Suprapubic skin (tissue), 4 donors: ENCODE measurements at places on chromosomes 1 and 21. TPM values are rescaled to one million over a fixed set of nuclear protein-coding genes. Genes with fewer than 3 reads are reported as not detected.

LCE2B gene
- 1,238 TPM for total RNA-seq

MYCL gene
- 80.8 TPM for total RNA-seq

GCSAML gene
- total RNA-seq: not detected

FCRL6 gene
- not detected for total RNA-seq

PIGR gene
- total RNA-seq: 6.4 TPM

LCE2C gene
- total RNA-seq: 663 TPM

NCMAP gene
- total RNA-seq: 0.34 TPM

GJA8 gene
- total RNA-seq: not detected

NBPF8 gene
- total RNA-seq: 12.5 TPM

PRDX6 gene
- 214 TPM for total RNA-seq
